Neural progenitor cell (in vitro differentiated cells): ENCODE measurements at places on chromosomes 4 and X. TPM values are rescaled to one million over a fixed set of nuclear protein-coding genes. Genes with fewer than 3 reads are reported as not detected.

DNA sequence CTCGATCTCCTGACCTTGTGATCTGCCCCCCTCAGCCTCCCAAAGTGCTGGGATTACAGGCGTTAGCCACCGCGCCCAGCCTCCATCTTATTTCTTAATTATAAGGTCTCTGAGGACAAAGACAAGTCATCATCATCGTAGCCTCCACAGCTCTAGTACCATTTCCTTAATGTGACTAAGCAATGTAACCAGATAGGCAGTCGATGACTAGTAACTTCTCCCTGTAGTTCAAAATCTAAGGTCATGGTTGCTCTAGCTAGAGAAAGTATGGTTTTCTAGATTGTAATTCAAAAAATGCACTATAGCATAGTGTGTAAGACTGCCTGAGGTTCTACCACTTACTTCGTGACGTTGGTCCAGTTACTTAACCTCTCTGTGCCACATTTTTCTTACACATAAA, 6.9 kb downstream of the SLC39A8 start:
- DNase-seq, result no peak

GRCh38 chrX:118530219-118530911, 34.8 kb downstream of the DOCK11 start:
- DNase-seq, result no peak

GRCh38 chrX:121733514-121733913, 686.1 kb downstream of the GLUD2 start:
- DNase-seq, result no peak

GRCh38 chrX:7889680-7890079, 37.5 kb downstream of the PNPLA4 start:
- no peak for DNase-seq

DNA sequence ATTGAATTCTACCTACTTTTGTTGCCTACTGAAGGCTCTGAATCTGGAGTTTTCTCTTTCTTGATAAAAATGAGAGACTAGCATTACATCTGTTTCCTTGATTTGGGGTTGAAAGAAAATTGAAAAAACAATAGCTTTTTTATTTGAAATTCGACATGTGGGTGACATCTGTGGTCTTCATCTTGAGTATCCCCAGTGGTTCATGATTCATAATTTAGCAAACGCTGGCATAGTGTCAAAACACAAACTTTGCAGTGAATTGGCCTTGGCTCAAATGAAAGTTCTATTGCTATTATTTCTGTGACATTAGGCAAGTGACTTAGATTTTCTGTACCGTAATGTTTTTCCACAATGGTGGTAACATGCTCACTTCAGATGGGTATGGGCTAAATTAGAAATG, 747.6 kb downstream of the PCDH7 start:
- DNase-seq, result no peak

DNA sequence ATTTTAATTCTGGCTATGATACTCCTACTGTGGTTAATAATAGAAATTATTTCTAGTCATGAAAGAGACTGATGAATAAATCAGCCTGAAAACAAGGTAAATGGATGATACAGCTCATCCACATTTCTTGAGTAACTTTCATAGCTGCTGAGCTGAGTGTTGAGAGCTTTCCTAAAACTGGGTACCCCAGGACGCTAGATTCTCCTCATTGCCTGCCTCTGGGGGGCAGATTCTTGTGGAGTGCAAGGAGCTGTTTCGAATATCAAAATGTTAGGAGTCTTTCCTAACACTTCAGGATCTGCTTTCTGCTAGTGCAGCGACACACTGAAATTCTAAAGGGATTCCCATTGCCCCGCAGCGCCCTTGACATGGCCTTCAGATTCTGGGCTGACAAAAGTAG, 2.1 kb downstream of the MND1 start:
- peak; percentile 35 for DNase-seq

- DNase-seq, result no peak
Observed at GRCh38 chr4:47907089-47907646, 7.2 kb downstream of the NFXL1 start.

- DNase-seq, result no peak
Observed at GRCh38 chr4:25299476-25300203, 12.9 kb upstream of the ZCCHC4 start.

DNA sequence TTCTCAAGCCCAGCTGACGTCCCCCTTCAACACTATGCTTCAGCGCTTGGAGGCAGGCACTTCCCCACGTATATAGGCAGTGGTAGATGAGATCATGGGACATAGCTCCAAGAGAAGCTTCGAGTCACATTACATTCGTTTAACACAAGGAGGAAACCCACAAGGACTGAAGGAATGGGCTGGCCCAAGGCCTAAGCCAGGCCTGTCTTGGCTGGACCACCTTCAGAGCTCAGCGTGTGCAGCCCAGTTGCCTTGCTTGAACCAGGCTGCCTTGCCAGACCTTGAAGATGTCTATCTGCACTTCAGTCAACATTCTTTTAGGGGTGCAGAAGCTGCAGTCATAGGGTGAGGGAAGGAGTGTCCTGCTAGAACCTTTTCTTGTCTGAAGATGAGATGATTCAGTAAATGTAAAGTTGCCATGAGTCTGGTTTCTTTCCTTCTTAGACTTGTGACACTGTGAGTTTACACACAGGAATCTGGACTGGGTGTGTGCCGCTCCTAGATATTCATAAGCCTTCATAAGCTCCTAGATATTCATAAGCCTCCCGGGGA, 144.1 kb upstream of the RBPJ start:
- peak; percentile 1 for DNase-seq

DNA sequence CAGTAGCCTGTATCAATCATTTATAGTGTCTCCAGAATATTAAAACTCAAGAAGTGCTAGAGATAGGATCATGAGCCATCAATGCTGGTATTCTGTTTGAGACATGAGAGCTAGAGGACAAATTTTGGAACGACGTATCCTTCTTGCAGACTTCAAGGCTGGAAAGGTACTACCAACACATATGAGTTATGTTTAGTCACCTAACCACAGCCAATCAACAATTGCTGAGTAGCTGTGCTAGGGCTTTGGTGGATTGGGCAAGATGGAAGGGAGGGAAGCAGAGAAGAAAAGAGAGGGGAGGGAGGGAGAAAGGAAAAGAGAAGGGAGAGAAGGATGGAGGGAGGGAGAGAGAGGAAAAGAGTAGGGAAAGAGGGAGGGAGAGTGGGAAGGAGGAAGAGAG, 21.6 kb upstream of the RAI2 start:
- no peak for DNase-seq

DNA sequence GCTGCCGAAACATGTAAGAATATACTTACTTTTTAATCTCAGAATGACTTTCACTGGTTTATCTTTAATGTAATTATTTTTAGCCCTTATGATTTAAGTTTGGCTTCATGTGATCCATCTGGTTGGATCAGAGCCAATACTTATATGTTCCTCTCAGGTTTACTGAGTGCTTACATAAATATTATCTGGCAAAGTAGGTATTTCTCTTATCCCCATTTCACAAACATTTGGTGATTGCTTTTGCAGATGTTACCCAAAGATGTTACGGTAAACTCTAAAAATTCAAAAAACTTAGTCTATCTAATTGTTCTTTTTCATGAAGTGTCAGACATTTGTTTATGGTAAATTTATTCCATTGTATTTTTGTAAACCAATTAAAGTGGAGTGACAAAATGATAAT, 115.0 kb upstream of the TLL1 start:
- no peak for DNase-seq

- no peak for DNase-seq
Observed at GRCh38 chrX:85052205-85052604, 48.5 kb downstream of the APOOL start.

- DNase-seq, result no peak
Observed at GRCh38 chr4:105280338-105281123, 133.9 kb downstream of the TET2 start.

- no peak for DNase-seq
Observed at GRCh38 chrX:107831071-107831730, 5.5 kb downstream of the MID2 start.

DNA sequence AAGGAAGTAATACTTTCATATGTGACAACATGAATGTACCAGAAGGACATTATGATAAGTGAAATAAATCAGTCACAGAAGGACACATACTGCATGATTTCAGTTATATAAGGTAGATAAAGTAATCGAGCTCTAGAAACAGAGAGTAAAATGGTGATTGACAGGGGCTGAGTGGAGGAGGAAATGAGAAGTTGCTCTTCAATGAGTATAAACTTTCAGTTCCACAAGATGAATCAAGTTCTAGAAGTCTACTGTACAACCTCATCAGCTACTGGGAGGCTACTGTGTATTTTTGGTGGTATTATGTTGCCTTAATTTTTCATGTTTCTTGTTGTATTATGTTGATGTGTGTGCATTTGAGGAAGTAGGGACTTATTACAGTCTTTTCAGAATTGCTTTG, 270.9 kb upstream of the GRIA3 start:
- no peak for DNase-seq

DNA sequence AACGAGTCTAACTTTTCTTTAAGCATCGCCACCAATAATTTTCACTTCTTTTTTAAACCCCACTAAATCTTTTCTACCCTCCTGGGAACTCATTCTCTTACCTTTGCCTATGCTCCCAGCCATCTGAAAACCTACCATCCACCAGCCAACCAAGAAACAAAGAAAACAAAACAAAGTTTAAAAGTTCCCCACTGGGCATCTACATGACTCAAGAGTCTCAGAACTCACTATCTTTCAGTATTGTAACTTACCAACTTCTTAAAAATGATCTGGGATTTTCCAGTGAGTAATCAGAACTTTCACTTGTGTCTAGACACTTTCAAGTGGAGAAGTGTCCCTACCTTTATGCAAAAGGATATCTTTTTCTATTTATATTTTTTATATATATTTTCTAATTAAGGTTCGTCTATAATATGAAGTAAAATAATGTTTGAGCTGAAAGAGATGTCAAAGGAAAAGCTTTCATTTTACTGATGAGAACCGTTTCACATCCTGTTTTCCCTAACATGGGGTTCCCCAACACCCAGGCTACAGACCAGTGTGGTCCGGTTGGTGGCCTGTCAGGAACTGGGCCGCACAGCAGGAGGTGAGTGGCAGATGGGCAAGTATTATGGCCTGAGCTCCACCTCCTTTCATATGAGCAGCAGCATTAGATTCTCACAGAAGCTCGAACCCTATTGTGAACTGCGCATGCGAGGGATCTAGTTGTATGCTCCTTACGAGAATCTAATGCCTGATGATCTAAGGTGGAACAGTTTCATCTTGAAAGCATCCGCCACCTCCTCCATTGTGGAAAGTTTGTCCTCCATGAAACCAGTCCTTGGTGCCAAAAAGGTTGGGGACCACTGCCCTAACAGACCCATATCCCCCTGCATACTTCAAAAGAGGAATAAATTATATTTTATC, 9.8 kb upstream of the TIGD2 start:
- no peak for DNase-seq

- no peak for DNase-seq
Observed at GRCh38 chr4:39802005-39802404, 104.1 kb downstream of the UBE2K start.

GRCh38 chrX:23792861-23793553, 10.0 kb downstream of the SAT1 start:
- peak; percentile 55 for DNase-seq

- no peak for DNase-seq
Observed at GRCh38 chr4:52837716-52838558, 24.2 kb upstream of the RASL11B start.

DNA sequence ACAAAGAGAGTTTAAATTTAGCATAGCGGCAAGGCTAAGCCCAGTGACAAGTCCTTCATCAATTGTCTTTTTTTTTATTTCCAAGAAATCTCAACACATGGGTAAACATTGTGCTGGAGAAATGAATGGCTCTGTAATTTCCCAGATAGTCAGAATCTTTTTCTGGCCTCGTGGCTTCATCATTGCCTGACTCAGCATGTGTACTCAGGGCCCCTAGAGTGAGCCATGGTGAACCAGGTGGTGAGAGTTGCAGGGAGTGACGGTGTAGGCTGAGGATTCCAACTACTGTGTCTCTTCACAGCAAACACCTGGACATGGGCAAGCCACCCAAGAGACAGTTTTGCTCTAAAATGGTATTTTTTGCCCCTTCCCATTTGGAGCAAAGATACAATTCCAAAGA, 43.1 kb upstream of the UCP1 start:
- no peak for DNase-seq

- peak; percentile 44 for DNase-seq
Observed at GRCh38 chrX:136209016-136209738, 42.0 kb downstream of the MAP7D3 start.

DNA sequence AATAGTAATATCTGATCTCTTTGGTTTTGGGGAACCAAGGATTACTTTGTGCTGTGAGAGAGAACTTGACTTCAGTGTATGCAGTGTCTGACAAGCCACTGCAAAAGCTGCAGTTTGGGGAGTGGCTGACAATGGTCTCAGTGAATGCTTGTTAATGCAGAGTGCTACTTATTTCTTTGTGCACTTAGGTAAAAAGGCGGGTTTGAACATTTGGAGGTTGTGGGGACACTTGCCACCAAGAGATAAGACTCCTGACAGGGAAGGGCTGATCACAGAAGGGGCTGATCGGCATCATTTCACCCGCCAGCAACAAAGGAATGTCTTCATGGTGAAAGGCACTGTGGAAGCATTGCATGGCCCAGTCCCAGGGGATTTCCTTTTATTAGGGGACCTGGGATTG, 28.6 kb upstream of the USP46 start:
- no peak for DNase-seq

DNA sequence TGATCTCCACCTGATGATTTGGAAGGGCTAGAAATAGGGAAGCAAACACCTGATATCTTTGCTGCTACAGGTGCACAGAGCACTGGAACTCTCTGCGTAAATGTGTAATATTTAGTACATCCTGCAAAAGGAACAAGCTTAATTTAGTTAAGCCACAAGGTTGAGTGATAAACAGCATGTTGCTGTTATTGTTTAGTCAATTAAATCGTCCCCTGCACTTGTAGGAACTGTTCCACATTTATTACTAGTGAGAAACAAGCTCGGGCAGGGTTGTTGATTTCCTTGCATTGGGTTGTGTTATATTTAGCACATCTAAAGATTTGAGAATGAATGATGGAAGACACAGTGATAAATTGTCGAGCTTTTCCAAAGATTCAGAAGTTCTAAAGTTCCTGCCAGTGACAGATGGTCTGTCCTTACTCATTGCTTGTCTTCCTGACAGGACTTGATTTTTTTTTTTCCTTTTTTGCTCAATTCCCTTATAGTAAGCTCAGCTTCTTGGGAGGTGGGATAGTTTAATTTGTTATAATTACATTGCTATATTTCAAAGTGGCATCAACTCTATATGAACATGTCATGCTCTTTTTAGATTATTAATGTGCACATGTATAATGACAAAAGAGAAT, 627.0 kb upstream of the ATOH1 start:
- no peak for DNase-seq

The NAA11 gene
- not detected in 2 replicates for total RNA-seq

The TRAPPC11 gene
- 61.2 and 110 TPM in 2 replicates for total RNA-seq

The LARP1B gene
- total RNA-seq, result 17.4 and 27.9 TPM in 2 replicates

The F8A1 gene
- 5.5 and 8.7 TPM in 2 replicates for total RNA-seq

The ADGRG4 gene
- not detected in 2 replicates for total RNA-seq
